Stimulated activated CD4-positive, alpha-beta T cell treated with anti-CD3 and anti-CD28 coated beads, TNF-alpha, amount 100 ng/mL, for 4 hours (primary cell): ENCODE measurements at places on chromosomes 7 and 10.

DNA sequence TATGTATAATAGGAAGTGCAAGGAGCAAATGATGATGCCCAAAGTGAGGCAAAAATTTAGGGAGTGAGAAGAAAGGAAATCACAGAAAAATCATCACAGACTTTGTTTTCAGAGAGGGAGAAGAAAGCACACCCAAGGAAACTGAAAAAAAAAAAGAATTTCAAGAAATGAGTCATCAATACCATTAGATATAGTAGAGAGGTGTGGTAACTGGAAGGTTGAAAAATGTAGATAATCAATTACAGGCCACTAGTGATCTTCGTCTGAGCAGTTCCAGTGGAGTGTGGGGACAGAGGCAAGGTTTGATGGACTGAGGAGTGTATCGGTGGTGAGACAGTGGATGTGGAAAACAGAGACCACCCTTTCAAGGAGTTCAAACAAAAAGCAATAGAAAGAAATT is 31.7 kb downstream of the ASB4 start:
- DNase-seq = no peak

DNA sequence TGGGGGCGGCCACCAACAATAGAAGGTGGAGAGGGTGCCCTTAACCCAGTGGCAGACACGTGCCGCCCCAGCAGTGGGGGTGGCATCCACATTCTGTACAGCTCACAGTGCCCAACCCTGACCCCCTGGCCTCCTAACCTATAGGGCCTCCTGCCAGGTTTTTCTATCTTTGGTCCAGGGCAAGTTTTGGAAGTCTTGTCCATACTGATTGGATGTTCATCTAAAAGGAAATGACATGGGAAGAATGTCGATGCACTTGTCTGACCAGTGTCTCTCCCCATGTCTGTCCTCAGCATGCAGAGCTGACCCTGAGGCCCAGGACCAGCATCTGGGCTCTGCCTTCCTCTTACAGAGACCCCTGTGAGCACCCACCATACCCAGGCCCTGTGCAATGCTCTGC is 32.3 kb upstream of the ANTXRL start:
- no peak for DNase-seq

GRCh38 chr10:118570591-118570990 is 24.9 kb downstream of the PRLHR start:
- no peak for DNase-seq

- no peak for DNase-seq
Measured at GRCh38 chr10:97866524-97867219, 17.0 kb downstream of the GOLGA7B start.

DNA sequence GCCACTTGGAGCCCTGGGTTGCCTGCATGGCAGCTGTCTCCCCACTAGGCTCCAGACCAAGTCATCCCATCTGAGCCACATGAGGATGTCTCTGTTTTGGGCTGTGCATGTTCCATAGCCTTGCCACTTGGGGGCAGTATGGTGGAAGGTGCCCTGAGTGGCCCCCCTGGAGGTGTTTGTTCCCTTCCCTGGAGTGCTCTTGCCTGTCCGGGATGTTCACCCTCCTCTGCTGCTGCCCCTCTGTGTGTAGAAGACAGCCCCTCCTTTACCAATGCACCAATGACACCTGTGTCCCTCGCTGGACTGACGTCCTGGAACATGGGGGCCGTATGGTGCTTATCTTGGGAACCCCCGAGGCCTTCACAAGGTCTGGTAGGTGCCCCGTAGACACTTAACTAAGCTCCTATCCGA is 100.2 kb downstream of the ACTR3B start:
- DNase-seq = no peak

DNA sequence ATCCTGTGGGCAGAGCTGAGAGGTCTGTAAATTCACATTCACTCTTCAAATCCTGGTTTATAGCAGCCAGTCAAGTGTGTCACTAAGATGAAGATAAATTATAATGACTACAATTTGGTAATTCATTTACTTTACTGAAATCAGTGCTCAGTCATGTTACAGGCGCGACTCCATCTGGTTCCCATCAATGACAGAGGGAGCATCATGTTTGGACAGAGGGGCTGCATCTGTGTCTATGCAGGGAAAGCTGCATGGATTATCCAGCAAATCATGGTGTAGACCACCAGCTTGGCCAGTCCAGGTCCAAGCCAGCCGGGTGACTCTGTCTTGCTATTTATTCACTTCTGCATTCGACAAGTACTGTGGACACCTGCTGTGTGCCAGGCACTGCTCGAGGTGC is 214.1 kb upstream of the ZNF32 start:
- no peak for DNase-seq

GRCh38 chr7:27996141-27996540 is 184.5 kb downstream of the JAZF1 start:
- no peak for DNase-seq

DNA sequence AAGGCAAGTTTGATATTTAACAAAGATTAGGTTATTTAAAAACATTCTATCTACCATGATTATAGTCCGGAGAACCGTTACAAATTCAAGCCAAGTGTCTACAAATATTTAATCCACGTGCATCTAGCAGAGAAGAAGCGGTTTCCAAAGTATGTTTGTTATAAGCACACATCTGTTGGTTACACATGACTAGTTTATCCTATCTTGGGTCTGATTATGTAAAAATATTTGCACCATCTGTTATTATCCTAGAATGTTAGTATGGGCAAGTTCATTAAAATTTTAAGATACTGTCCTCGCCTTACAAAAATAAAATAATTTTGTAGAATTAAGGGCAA is 289.2 kb upstream of the VSTM2A start:
- DNase-seq = no peak

GRCh38 chr7:82241356-82241755 is 202.2 kb downstream of the CACNA2D1 start:
- no peak for DNase-seq

DNA sequence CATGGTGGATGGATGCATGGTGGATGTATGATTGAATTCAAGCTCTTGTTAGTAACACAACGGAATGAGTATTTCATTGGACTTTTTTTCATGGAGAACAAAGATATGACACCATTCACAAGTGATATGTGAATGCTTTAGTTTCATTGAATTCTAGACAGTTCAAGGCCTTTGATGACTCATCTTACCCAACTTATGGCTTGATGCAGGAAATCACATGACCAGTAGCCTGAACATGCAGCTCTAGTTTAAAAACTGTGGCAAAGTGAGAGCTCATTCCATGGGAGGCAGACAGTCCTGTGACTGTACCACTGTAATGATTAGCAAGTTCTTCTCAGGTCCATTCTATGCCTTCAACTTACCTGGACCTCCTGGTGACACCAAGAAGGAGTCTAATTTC is 1239.3 kb downstream of the TYW1 start:
- no peak for DNase-seq

DNA sequence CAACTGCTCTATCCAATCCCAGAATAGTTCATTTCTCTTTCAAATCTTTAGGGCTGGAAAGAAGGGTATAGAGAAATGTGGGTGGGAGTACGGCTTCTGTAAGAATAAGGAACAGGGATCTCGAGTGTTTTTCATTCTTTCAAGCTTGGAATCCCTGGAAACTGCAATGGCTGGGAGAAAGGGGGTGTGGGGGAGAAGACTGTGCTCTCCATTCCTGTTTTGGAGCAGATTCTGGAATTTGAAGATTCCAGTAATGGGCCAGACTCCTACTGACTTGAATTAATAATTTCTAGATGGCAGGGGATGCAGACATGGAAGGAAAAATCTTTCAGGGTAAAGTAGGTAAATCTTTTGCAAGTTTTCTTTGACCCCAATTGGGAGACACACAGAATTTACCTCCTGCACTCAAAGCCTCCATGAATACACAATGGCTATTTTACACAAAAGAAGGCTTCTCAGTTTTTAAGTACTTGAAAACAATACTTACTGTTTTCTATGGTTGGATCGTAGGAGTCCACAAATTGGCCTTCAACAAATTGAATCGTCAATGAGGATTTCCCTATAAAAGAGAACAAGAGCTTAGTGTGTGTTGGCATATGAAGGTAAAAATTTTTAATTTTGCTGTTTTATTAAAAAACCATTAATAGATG is 29.1 kb downstream of the RHEB start:
- DNase-seq = no peak

- DNase-seq = no peak
Measured at GRCh38 chr7:116977172-116977571, 23.9 kb downstream of the ST7 start.

DNA sequence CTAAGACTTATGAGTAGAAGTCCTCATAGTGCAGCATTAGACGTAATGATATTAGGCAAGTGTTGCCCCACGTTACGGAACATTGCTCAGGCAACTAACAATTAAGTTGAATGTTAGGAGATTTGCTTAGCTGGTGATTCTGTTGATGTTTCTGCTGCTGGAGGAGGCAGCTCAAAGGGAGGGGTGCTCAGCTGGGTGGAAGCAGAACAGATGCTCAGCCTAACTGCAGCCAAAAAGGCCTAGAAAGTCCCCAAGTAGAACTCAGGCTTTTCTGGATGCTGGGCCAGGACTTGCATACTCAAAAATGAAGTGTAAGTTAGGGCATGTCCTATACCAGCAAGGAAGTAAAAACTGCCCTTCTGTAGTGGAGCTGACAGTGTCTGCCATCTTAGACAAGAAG is 201.4 kb downstream of the ADRA2A start:
- DNase-seq = no peak

DNA sequence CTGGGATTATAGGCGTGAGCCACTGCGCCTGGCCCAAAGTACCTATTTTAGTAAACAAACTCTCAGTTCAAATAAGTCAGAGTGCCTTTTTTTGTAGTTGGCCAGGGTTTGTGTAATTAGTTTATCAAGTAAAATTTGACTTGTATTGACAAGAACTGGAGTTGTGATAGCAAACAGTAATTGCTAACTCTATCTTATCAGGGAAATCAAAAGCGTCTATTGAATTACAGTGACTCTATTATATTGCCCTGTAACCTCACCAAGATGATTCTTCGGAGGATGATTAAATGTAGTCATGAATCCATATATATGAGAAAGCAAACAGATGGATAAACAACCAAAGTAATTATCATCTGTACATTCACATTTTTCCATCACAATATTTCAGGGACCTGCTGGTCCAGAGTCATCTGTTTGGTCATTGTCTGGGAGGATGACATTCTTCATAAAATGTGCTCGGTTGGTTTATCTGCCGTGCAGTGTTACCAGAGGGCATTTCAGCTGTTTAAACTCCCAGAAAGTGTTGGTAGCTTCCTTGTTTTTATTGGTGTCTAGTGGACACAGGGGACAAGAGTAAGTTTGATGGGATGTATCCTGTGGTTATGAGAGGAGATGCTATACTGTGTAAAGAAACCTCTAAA is 35.6 kb downstream of the DOCK1 start:
- DNase-seq = no peak

DNA sequence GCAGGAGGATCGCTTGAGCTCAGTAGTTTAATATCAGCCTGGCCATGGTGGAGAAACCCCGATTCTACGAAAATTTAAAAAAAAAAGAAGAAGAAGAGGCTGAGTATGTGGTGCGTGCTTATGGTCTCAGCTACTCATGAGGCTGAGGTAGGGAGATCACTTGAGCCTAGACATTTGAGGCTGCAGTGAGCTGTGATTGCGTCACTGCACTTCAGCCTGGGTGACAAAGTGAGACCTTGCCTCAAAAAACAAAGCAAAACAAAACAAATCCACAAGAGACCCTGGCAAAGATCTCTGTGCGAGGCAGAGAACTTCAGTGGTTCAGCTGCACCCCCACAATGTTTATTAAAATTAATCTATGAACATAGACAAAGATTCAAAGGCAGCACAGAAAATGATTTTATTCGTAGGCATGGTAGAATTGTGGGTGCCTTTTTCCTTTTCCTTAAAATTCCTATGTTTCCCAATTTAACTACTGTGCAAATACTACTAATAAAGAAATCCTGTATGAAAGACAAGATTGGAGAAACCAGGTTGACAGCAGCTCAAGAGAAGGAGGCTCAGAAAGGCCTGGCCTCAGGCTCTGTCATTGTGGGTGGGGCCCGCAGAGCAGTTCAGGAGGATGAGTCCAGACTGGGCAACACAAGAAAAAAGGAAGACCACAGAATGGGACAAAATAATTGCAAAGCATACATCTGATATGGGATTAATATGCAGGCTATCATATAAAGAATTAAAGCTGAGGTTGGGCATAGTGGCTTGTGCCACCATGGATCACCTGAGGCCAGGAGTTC is 24.5 kb upstream of the PURB start:
- DNase-seq = no peak

- DNase-seq = no peak
Measured at GRCh38 chr10:118926903-118927302, 102.6 kb upstream of the NANOS1 start.

GRCh38 chr7:157613575-157614322 is 276.9 kb downstream of the DNAJB6 start:
- no peak for DNase-seq

GRCh38 chr7:127765150-127765549 is 113.2 kb downstream of the SND1 start:
- no peak for DNase-seq

GRCh38 chr10:93503075-93503474 is 6.7 kb downstream of the CEP55 start:
- no peak for DNase-seq

GRCh38 chr10:47379445-47379785 is 4.7 kb downstream of the ZNF488 start:
- DNase-seq = no peak

GRCh38 chr7:143263266-143264195 is at the start of gene GSTK1:
Gene GSTK1, plus strand, starts transcription at chr7:143263441. Its CDS starts 73 bp downstream, at chr7:143263514.
- DNase-seq = peak; percentile 70
